Activated CD4-positive, alpha-beta T cell treated with anti-CD3 and anti-CD28 coated beads, Interleukin-2, Interleukin-4, amounts not matched to agents 100 ng/mL and 50 ng/mL, durations not matched to agents 16 hours and 8 hours (primary cell): ENCODE measurements at places on chromosomes 4 and X.
A peak's percentile ranks its signal among the peaks of the same experiment; 100 is the strongest.

- no peak for DNase-seq
Observed at GRCh38 chr4:108611365-108611764, 9.0 kb upstream of the RPL34 start.

GRCh38 chr4:158067646-158068045, 105.2 kb downstream of the GASK1B start:
- DNase-seq, result no peak

DNA sequence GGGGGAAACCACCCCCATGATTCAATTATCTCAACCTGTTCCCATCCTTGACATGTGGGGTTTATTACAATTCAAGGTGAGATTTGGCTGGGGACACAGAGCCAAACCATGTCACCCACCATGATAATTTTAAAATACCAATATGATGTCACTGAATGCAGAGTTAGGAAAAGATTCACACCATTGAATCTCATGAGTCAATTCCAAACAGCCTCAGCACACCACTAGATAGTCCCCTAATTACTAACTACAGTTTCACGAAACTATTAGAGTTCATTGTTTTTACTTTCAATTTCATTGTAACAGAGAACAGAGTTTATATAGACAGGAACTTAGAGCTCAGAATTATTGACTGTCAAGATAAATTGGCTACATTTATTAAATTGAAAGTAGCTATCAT, 410.2 kb downstream of the FAM47A start:
- peak; percentile 1 for DNase-seq

DNA sequence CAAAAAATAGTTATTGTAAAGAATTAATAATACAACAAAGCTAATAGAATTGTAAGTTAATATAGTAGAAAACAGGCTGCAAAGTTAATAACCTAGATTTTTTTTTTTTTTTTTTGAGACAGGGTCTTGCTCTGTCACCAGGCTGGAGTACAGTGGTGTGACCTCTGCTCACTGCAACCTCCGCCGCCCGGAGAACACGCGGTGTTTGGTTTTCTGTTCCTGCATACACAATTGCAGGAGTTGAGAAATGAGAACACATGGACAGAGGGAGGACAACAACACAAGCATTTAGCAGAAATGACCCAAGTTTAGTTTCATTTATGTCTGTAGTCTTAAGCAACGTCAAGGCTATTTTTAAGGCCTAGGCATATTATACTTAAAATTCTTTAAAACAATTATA, 145.9 kb upstream of the PCDH10 start:
- DNase-seq, result no peak

DNA sequence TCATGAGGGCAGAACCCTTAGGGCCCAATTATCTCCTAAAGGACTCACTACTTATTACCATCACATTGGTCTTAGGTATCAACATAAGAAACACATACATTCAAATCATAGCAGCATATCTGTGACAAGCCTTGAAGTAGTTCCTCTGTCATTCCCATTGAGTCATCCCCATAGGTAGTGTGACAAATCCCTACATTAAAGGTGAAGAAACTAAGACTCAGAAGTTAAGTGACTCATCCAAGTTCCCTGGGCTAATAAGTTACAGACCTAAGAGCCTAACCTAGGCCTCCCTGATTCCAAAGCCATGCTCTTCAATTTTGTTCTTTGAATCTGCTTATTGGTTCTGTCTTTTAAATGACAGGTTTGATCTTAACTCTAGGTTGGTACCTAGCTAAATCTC, 58.2 kb downstream of the CD38 start:
- DNase-seq, result no peak

DNA sequence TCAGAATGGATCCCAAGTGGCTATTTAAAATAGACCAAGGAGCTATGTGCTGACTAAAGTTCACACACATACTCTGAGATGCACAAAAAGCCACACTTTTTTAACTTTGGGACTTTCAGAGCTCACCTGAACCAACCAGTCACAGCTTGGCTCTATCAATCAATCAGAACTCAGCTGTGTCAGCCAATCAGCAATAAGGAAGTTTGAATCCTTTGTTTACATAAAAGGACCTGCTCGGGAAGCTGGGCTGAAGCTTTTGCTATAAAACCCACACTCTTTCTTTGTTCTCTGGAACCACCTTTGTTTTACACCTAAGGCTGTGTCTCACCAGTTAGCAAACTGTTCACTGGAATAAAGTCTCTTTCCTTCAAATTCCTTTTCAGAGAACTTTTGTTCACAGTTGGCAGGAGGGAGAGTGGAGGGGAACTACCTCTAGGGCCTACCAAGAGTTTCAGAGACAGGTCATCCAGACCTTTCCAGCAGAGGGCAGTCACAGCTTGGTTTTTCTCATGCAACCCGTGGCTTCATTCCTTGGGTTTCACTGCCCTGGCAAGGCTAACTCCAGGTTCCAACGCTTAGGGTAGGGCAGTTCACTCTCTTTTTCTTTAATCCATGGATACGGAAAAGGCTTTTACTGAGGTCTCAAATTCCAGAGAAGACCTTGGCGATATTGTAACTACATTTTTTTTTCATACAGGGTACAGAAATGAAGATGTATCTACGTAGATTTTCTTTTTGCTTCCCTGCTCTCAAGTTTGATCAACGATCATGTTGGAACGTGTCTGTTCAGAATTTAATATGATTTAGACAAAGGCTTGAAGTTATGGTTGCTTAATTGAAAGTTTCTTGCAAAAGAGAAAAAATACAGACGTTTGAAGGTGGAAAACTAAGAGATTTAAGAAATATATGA, 80.7 kb downstream of the GPRIN3 start:
- peak; percentile 86 for DNase-seq

DNA sequence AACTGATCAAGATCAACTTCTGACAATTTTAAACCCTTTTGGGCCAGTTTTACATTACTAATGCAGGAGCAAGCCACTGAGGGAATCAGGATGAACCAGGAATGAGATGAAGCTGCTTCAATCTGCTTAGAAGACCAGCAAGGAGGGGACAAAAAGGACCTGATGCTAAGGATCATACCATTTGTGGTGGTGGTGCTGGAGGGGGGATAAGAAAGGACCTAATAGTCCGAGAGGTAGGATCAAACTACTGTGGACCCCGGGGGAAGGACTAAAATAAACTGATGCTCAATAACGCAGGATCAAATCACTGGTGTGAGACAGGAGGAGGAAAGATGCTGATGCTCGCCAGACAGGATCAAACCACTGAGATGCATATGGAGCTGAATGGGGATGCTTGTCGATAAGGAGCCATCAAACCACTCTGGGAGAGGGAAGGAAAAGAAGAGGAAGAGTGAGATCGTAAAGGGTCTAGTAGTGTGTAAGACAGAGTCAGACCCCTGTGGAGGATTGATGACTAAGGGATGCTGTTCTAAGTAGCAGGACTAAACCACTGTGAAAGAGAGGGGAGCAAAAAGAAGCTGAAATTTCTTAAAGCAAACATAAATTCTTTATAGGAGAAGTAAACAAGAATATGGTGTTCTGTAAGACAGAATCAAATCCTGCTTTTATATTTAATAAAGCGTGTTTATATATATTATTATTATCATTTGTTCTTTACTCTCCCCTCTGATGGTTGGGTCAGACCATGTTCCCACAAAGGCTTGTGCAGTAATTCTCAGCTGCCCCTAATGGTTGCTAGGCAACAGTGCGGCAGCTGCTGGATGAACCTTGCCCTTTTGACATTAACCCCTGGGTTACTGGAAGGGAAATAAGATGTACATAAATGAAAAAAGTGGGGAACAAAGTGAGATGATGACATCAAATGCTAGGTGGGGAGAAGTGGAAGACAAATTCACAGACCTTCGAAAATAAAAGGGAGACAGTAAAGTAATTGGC, 432.5 kb upstream of the FGF16 start:
- DNase-seq, result no peak

DNA sequence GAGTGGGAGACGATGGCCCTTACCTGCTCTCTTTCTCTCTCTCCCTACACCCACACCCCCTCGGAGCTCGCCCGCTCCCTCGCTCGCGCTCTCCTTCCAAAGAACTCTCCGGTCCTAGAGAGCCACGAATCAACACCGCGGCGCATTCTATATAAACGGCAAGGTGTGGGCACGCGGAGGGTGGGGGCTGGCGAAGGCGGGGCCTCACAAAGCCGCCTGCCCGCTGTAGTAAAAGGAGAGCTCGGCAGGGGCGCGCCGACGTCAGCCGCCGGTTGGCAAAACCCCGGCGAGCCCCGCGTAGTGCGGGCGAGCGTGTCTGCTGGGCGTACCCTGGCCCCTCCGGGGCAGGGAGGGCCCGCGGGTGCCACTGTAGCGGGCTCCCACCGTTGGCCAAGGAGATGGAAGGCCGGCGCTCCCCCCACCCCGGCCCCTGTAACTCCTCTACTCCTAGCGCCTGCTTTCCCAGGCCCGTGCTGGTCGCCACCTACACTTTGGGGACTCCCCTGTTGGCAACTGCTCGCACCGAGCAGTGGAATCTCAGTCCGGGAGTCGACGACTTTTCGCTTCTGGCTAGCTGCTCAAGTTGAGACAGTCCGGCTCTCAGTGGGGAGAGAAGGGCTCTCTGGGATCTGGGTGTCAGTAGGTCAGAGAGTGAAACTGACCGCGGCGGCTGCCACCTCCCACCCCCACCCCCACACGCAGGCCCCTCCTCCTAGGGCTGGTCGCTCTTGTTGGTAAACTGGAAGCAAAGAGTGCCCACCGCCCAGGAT, 325.5 kb upstream of the F9 start:
- no peak for DNase-seq

DNA sequence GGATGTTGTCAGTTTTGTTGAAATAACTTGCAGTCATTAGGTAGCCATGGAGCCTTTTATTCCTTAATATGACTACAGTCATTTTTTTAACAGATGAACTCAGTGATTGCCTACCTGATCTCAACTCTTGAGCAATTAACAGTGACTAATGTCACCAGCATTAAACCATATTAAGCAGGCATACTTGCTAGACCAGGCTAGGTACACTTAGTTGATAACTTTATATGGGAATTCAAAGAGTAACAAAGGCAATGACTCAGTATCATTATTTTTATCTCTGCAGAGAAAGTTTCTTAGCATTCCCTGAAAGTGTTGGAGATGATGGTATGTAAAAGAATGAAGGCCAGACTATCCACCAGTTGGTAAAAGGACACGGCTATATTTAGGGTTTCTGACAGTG, at the start of gene C4orf54:
C4orf54 (minus strand) TSS at position 31 of the 400 bp plus-strand sequence. CDS start 3,180 bp downstream, outside the sequence.
- DNase-seq, result no peak

- peak; percentile 65 for DNase-seq
Observed at GRCh38 chr4:140556372-140557085, 12.2 kb downstream of the UCP1 start.

GRCh38 chr4:153294631-153295030, 49.9 kb upstream of the MND1 start:
- DNase-seq, result no peak

- no peak for DNase-seq
Observed at GRCh38 chr4:88446124-88446523, 10.8 kb upstream of the HERC5 start.

DNA sequence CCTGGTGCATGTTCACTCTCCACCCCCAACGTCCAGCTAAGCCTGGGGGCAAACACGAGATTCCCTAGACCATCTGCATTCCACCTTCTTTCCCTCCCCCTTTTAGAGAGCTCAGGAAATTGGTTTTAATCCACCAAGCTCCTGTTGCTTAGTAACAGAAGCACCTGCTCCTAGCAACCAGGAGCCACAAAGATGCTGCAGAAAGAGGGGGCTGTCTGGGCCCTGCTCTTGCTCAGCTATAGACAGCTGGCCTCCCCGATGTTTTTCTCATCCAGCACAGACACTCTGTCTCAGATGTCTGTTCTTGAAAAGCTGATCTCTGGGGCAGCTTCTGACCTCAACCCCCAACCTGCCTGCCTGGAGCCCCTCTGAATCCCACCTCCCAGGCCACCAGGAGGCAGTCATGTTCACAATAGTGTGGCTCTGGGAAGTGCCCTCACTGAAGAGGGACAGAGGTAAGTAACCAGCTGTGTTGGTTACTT, 71.5 kb downstream of the SLC16A2 start:
- no peak for DNase-seq

GRCh38 chrX:112688242-112688641, 8.5 kb upstream of the LHFPL1 start:
- peak; percentile 4 for DNase-seq

GRCh38 chrX:153935326-153935851, 552 bp upstream of the NAA10 start:
- no peak for DNase-seq

DNA sequence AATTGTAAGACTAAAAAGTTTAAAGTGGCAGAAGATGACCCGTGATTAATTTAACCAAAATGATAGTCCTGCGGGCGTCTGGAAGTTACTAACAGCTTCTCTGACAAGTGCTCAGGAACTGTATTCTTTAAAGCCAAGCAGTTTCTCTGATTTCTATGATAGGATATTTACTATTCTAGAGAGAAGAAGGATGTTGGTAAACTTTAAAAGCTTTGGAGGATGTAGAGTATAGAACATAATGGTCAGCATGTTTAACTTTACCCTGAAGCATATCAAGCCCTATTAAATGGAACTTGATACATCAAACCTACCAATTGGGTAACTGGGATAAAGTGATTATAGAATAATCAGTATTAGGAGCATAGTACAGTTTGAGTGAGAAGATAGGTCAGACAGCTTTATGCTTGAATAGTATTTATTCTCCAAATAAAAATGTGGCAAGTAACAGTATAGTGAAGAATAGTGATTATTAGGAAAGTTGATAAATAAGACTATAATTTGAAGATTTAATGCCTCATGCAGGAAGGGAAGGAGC, 1.8 kb downstream of the STIM2 start:
- no peak for DNase-seq

GRCh38 chrX:153901753-153902140, 2.7 kb upstream of the AVPR2 start:
- no peak for DNase-seq

DNA sequence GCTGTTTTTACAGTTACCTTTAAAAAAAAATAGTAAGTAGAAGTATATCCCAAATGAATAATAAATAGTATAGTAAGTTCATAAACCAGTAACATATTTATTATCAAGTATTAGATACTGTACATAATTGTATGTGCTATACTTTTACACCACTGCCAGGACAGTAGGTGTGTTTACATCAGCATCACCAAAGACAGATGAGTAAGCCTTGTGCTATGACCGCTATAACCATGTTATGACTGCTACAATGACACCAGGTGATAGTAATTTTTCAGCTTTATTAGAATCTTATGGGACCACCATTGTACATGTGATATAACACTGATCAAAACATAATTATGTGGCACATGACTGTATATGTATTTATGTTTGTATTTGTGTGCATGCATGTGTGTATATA, 27.3 kb downstream of the PABPC4L start:
- no peak for DNase-seq

DNA sequence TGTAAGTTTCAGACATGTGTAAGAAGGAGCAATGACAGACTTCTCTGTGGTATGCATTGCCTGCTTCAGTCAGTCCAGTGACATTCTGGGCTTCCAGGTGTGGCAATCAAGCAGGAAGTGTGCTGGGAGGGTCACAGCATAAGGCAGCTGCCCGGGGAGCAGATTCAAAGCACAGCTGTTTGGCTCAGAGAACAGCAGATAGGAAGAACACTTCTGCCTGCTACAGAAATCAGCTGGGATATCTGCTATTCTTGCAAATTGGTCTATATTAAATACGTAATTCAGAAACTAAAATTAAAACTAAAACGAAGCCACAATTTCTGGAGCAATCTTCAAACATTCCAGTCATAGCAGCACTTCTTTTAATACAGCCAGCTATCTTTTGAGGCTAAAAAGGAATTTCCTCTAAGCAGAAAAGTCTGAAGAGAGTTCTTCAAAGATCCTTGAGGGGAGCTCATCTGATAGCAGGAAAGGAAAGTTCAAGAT, 47.5 kb upstream of the GALNT7 start:
- no peak for DNase-seq
